ENCODE measurements at places on chromosomes 6 and 20. TPM values are rescaled to one million over a fixed set of nuclear protein-coding genes. Genes with fewer than 3 reads are reported as not detected.

GRCh38 chr6:97021194-97021593, 96.7 kb downstream of the KLHL32 start:
- H3K4me1 ChIP-seq: no peaks in the 10 kb centered on the region
- no peak overlapping the region for H3K27ac ChIP-seq
- no peaks in the 10 kb centered on the region for H3K27me3 ChIP-seq
- no peaks in the 10 kb centered on the region for H3K36me3 ChIP-seq
- no peak overlapping the region for H3K4me3 ChIP-seq
- no peak for DNase-seq

DNA sequence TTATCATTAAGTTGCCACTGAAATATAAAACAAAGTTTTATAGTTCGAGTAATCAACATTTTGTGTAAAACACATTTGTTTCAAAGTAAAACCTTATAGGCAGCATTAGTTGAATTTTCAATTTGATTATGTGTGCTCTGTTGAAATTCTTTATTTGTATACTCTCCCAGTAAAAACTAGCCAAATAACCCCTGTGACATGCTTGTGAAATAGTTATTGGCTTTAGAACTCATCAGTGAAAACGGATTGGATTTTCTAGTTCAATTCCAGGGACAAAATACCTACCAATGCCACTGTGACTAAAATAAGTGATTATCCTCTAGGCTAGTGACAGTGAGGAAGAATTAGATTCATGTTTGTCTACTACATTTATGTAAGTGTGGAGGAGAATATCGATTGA, 212.9 kb downstream of the TMEM200A start:
- no peak overlapping the region for H3K27ac ChIP-seq
- H3K4me3 ChIP-seq: no peak overlapping the region
- no peaks in the 10 kb centered on the region for H3K36me3 ChIP-seq
- H3K4me1 ChIP-seq: no peaks in the 10 kb centered on the region
- H3K27me3 ChIP-seq: no peaks in the 10 kb centered on the region

GRCh38 chr20:63491635-63492230, 7.2 kb downstream of the EEF1A2 start:
- peaks cover 3% of the 10 kb centered on the region for H3K4me1 ChIP-seq
- H3K4me3 ChIP-seq: no peak overlapping the region
- H3K36me3 ChIP-seq: no peaks in the 10 kb centered on the region
- H3K27ac ChIP-seq: no peak overlapping the region
- peaks cover 21% of the 10 kb centered on the region for H3K27me3 ChIP-seq

The LAMA4 gene
- 15.8 TPM for total RNA-seq

The CDH26 gene
- total RNA-seq: 0.27 TPM

The FABP7 gene
- not detected for total RNA-seq
